ENCODE measurements at places on chromosomes 11 and 22.

- DNase-seq, result no peak
These were observed 28.6 kb downstream of the LIF start for GRCh38 chr22:30217698-30218560.

DNA sequence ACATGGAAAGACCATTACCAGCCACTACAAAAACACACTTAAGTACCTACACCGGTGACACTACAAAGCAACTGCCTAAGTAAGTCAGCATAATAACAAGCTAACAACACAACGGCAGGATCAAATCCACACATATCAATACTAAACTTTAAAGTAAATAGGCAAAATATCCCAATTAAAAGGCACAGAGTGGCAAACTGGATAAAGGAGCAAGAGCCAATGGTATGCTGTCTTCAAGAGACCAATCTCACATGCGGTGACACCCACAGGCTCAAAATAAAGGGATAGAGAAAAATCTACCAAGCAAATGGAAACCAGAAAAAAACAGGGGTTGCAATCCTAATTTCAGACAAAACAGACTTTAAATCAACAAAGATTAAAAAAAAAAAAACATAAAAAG is 261.5 kb upstream of the TENM4 start:
- no peak for DNase-seq

DNA sequence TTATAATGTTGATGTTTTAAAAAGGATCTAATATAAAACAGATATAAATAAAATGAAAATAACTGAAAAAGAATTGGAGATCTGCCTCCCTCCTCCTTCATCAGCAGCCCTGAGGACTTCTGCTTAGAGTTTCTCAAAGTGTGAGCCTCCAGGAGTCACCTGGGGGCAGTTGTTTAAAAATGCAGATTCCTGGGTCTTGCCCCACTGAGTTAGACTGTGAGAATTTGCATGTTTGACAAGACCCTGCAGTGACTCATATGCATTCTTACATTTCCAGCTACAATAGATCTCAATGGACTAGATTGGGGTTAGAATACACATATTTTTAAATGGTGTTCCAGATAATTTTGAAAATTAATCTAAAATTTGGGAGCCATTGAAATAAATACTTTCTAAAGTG is 798 bp upstream of the OOSP3 start:
- no peak for DNase-seq

DNA sequence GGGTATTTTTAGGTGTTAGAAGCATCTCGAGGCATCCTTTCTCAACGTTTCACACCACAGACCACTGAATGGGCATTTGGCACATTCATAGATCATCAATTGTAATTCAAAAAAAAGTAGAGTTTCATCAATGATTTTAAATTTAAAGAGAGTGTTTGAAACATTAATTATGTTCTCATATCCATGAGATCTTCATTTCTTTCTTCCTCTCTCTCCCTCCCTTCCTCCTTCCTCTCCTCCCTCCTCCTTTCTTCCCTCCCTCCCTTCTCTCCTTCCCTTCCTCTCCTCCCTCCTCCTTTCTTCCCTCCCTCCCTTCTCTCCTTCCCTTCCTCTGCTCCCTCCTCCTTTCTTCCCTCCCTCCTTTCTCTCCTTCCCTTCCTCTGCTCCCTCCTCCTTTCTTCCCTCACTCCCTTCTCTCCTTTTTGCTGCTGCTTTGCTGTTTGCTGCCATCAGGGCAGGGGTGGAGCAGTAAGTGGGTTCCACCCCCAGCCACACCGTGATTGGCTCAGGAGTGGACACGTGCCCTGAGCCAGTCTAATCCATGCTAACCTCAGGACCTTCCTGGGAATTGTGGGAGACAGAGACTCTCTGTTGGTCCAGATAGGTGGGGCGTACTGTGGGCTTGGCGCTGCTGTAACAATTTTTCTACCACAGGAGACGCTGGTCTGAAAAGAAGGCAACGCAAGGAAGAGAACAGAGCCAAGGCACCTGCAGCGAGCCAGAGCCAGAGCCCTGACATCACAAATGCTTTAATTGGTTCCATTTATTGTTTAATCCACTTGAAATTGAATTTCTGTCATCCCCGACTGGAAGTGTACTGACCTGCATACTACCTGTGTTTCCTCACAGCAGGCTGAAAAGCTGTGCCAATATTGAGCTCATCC is 33.7 kb upstream of the APOBEC3A start:
- DNase-seq, result no peak

GRCh38 chr11:97202613-97203292 is 812.9 kb downstream of the JRKL start:
- DNase-seq, result no peak

- no peak for DNase-seq
These were observed 36.6 kb downstream of the RPL27A start for GRCh38 chr11:8719211-8719649.

DNA sequence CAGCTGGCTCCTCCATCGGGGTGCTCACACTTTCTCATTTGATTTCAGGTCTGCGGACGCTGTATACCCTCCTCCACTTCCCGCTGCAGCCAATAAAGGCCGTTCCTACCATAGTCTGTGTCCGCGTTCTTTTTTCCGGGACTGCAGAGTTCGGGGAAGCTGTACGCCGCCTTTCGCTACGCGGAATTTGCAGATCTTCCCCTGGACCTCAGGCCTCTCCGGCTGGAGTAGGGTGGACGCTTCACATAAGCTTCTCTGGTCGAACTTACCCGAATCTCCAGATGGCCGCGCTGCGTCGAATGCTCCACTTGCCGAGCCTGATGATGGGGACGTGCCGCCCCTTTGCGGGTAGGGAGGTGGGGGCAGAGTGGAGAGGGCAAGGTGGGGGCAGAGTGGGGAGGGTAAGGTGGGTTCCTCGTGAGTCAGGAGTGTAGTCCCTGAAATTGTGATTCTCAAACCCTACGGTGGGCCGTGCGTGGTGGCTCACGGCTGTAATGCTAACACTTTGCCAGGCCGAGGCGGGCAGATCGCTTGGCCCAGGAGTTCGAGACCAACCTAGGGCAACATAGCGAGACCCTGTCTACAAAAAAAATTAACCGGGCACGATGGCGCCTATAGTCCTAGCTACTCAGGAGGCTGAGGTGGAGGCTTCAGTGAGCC is 617 bp downstream of the CSKMT start:
- no peak for DNase-seq

DNA sequence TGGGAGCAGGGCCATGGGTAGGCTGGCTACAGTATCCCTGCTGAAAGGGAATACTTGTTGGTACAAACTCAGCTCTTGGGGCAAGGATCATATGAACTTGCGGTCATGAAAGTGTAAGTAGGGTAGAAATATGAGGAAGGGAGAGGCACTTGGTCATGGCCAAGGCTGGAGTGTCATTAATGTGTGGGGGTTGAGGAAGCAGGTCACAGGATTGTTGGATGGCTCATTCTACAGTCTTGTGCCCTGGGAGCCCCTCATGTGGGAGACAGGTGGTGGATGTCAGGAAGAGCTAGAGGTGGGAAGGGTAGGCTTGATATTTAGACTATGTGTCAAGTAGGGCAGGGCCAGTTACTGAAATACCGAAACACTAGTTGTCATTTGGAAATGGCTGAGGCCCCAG is 95.5 kb downstream of the RRM1 start:
- DNase-seq, result no peak

GRCh38 chr11:9947231-9947864 is 283.5 kb downstream of the SWAP70 start:
- no peak for DNase-seq

- DNase-seq, result no peak
These were observed 10.3 kb downstream of the CD5 start for GRCh38 chr11:61112575-61112974.

DNA sequence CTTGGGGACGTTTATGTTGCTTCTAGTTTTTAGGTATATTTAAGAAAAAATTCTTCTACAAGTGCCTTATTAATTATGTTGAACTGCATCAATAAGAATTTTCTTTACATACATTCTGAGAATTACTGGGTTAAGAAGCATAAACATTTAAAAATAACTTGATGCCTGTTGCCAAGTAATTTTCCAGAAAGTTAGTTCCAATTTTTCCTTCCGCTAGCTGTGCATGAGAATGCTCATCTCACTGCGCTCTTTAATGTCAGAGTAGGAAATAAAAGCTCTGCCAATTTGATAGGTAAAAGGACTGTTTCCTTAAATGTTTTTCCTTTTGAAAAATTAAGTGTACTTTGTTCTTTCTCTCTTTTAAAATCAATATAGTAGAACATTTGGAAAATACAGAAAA is 113.1 kb upstream of the ZBED5 start:
- DNase-seq, result no peak

DNA sequence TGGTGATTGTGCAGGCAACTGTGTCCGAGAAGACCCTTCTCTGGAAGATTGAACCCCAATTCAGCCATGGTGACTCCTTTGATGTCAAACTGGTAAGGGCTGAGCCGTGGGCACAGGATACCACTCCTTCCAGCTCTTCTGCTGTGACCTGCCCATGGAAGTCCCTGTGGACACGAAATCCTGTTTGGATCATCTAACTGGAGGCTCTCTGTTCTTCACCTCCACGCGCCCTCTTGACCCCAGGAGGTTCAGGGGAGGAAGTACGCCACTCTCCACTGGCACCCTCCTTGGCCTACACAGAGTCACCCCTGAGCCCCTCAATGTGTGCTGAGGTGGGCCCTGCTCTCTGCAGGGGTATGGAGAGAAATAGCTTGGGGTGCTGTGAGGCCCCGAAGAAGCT is 810 bp downstream of the ISX start:
- no peak for DNase-seq

GRCh38 chr11:68469642-68470041 is 9.1 kb downstream of the PPP6R3 start:
- no peak for DNase-seq

GRCh38 chr11:125910226-125910849 is 6.0 kb downstream of the DDX25 start:
- no peak for DNase-seq

DNA sequence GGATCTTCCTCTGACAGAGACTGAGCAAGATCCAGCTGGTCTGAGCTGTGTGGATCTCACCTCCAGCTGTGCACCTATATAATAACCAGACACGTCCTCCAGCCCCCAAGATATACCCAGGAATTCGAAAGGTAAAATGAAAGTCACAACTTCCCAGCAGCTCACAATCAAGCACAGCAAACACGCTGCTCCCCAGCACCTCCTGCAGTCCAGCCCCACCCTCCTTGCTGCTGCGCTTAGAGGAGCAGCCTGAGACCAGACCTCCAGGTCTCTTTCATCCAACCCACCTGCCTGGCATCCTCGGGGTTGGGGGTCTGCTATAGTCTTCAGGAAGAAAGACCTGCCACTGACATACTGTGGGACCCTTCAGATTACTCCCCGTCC is 3.0 kb upstream of the APOL4 start:
- DNase-seq, result no peak

DNA sequence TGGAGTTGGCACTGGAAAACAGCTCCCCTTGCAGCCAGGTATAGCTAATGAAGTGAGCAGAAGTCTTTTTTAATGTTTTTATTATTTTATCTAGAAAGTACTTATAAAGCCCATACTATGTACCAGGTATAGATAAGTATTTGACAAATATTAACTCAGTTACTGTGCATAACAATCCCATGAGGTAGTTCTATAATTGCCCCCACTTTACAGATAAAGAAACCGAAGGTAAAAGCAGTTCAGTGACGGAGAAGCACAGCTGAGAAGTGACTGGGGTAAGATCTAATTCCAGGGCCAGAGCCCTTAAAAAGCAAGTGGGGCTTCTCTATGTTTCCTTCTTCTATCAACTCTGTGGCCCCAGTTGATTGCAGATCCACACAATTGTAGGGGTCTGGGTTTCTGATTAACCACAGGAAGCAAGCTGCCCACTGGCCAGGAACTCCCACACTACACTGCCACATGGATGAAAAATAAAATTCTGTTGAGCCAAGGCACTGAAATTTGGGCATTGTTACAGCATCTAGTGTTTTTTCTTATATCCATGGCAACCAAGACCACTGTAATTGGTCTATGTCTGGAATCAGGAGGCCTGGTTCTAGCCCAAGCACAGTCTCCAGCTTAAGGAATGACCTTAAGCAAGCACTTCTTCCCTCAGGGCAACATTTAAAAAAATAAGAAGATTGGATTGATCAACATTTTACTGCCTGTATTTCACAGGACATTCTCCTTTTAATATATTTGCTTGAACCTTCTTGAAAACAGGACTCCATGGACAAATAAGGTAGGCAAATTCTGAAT is 55.3 kb upstream of the TEAD1 start:
- DNase-seq, result no peak

- no peak for DNase-seq
These were observed 19.4 kb upstream of the TSKU start for GRCh38 chr11:76763573-76764346.

DNA sequence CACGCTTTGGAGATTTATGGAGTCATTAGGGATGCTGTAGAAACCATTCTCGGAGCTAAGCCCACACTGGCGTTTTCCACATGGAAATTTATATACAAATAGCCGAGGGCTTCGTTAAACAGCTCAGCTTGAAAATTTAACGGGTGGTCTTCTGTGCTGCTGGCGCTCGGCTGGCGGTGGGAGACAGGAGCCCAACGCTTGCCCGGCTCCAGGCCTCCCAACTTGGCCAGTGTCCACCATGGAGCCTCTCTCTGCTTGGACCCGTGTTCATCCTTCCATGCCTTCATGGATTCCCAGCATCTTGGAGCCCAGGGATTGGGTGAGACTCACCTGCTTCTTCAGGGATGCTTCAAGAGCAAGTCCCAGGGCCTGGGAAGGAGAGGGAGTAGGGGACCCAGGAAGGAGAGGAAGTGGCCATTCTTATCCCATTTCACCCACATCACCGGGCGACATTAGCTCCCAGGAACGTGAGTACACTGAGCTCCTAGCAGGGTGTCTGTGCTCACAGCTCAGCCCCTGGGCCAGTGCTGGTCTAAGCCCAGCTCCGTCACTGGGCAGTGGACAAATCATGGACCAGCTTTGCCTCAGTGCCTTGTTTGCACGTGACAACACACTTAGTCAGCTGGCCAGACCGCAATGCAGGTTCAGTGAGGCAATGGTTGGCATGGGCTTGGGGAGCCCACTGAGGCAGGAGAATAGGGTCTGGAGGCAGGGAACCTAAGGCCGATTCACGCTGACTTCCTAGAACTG is 944.3 kb downstream of the BRD1 start:
- DNase-seq, result no peak

DNA sequence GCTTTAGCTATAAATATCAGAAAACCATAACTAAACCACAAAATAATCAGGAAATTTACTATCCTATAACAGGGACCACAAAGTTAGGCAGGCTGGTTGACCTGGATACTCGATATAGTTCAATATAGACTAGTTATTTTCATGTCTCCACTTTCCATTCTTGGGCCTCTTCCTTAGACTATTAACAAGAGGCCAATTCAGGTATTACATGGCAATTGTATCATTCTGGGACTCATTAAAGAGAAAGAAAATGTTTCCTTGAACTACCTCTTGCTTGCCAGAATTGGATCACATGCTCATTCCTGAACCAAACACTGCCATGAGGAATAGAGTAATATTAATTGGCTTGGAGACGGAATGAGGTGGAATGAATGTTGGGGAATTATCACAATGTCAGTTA is 76.0 kb downstream of the EIF3M start:
- no peak for DNase-seq

- DNase-seq, result no peak
These were observed 101.0 kb upstream of the AKIP1 start for GRCh38 chr11:8809939-8810539.

DNA sequence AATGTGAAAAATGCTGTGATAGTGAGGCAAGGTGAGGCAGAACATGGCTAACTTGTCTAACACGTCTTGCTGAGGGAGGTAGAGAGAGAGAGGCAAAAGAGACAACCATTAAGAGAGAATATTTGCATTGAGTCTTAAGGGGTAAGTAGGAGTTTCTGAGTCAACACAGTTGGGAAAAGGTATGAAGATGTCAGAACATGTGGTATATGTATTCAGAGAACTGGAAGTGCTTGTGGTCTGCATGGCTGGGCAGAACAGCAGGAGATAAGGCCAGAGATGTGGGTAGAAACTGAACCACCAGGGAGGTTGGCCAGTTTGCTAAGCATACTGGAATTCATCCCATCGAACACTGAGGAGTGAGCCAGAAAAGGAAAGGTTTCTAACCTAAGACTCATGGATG is 25.0 kb upstream of the SLC5A1 start:
- DNase-seq, result no peak

All from progenitor cell of endocrine pancreas (in vitro differentiated cells).